ENCODE measurements at places on chromosomes 1 and 21.
A peak's percentile ranks its signal among the peaks of the same experiment; 100 is the strongest.

- no peak for DNase-seq
Measured at GRCh38 chr1:78070210-78070609, 24.4 kb downstream of the GIPC2 start.

DNA sequence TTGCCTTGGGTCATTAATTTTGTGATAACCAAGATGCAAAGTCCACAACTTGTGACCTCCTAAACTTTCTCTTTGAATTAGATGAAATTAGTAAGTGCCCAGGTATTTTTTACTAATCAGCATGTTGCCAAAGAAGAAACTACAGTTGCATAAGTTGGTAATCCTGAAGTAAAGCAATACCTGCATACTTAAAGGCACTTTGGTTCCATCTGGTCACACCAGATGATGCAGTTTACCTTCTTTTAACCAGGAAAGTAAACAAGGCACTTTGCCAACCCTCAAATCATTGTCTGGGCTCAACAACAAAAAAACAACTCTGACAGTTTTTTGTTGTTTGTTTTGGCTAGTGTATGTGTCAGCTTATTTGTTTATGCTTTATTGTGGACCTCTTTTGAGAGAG lies 55.5 kb upstream of the DYNLT5 start:
- DNase-seq = no peak

- DNase-seq = peak; percentile 16
Measured at GRCh38 chr1:185568155-185569123, 165.8 kb upstream of the HMCN1 start.

DNA sequence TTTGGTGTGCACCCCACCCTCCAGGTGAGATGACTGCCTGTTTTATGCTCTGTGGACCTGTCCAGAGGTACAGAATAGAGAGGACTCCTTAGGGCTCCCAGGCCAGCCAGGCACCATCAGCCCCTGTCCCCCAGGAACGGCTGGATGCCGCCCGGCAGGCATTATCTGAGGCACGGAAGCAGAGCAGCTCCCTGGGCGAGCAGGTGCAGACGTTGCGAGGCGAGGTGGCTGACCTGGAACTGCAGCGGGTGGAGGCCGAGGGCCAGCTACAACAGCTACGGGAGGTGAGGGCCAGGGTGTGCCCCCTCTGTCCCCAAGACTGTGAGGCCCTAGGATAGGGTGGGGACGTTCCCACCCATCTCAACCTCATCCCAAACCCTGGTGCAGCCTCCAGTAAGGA lies 10.8 kb downstream of the MFAP2 start:
- DNase-seq = no peak

DNA sequence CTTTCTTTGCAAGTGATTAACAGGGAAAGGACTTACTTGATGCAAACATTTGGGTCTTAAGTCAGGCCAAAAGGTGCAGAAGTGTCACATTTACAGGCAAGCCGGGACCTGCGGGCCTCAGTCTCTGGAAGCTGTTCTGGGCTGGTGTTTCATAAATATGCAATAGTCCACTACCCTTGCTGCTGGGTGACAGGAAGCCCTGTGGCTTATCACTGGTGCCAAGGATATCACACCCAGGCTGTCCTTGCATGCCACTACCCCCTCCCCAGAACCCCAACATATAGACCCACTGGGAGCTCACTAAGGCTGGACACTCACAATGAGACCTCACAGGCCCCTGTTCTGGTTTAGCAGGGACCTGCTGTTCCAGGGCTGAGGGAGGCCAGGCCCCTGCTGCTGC lies 3.4 kb upstream of the LEFTY2 start:
- no peak for DNase-seq
